ENCODE measurements at places on chromosomes 12 and 14. TPM values are rescaled to one million over a fixed set of nuclear protein-coding genes. Genes with fewer than 3 reads are reported as not detected.

GRCh38 chr12:106704081-106704480, 70.4 kb upstream of the RIC8B start:
- no peak for DNase-seq

The CRADD gene
- total RNA-seq, result 30.4 TPM

The CFL2 gene
- 414 TPM for total RNA-seq

- no peak for DNase-seq
Measured at GRCh38 chr12:26599096-26599695, 233.8 kb downstream of the ITPR2 start.

The POLE2 gene
- total RNA-seq, result 0.40 TPM

DNA sequence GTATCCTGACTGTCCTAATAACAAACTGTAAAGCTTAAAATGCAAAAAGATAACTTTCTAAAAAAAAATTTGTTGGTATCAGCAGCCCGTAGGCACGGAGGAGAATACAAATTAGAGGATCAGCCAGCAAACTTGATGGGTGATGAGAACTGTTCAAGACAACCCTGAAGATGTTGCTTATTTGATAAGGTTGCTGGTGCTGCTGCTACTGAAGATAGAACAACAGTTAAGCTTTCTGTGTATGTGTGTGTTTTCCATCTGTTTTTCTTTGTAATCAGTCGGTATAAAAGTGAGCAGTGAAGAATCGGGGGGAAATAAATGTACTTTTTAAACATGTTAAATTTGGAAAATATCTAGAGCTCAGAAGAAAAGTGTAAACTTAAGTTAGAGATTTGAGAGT, 67.4 kb upstream of the POC1B start:
- no peak for DNase-seq

GRCh38 chr14:63881926-63882325, 29.1 kb downstream of the SYNE2 start:
- no peak for DNase-seq

DNA sequence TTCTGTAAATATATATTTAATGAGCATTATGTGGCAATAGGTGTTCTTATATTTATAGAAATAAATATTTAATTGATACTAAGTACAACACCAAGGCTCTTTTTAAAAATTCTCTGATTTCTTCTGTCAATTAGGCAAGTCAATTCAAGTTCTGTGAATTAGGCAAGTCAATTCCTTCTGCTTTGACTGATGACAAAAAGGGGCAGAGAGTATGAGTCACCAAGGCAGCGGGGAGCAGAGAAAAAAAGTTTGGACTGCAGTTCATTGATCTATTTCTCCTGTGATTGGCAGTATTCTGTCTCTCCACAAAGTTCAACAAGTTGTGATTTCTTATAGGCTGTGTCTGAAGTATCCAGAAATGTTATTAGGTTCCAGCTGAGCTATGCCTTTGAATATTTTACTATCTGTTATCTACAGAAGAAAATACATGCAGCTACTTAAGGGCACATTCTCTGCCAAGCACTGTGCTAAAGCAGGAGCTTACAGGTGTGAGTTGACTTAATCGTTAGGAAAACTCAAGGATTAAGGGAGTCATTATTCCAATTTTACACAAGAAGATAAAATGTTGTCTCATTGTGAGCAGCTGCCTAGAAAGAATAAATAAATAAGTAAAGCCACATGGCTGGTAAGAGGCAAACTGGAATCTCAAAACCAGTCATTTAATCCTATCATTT, 206.4 kb upstream of the ALG10B start:
- no peak for DNase-seq

DNA sequence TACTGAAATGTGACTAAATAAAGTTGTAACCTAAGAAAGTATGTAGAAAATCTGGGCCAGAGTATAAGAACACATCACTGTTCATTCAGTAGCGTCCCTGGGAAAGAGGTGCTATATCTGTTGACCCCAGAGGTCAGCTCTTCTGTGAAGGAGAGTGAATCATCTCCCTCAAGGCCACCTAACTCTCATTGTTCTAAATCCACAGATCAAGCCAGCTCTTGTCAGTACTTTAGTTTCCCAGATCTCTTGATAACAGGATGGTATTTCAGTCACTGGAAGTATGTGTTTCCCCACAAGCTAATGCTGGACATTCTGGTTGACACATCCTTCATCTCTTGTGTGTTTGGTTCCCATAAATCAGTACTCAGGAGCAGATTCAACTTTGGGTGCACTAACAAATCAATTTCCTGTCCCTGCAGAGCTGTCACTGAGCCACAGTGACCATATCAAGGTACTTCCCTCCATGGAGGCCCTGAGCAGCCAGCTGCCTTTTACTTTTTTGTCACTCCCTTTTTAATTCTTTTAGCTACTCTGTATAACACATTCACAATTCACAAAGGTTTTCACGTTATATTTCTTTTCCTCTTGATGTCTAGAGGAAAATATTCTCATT, 7.8 kb downstream of the KRT1 start:
- DNase-seq, result no peak

The STON2 gene
- total RNA-seq, result 9.3 TPM

The AMDHD1 gene
- total RNA-seq, result 0.35 TPM

GRCh38 chr12:120095736-120096135, 20.8 kb downstream of the RAB35 start:
- DNase-seq, result no peak

The SNRNP35 gene
- total RNA-seq, result 23.2 TPM

- no peak for DNase-seq
Measured at GRCh38 chr12:124622331-124622730, 54.9 kb upstream of the NCOR2 start.

DNA sequence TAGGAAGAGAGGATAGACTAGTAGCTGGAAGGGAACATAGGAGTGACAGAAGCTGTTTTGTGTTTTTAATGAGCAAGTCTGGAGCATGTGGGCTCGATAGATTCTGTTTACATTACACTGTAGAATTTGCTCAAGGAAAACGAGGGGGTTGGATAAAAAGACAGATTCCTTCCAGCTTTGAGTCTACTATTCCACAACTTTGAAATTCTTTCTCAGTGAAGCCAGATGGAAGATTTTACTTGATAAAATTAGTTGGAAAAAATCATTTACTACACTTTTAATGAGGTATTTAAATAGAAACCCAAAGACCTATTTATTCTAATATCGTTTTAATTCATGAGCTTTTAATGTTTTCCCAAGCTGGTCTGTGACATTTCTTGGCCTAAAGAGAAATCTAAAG, 19.5 kb upstream of the EPS8 start:
- no peak for DNase-seq

DNA sequence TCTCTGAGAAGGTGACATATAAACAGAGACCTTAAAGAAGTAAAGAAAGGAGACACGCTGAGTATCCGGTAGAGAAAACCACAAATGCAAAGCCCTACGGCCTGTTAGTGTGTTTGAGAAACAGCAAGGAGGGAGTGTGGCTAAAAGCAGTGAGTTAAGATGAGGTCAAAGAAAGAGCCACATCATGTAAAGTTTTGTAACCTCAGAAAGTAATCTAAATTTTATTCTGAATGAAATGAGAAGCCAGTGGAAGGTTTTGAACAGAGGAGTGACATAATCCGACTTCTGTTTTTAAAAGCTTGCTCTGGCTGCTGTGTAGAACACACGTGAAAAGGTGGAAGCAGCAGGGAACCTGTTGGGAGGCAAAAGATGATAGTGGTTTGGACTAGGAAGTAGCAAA, 32.6 kb downstream of the PPP2R5E start:
- DNase-seq, result no peak

DNA sequence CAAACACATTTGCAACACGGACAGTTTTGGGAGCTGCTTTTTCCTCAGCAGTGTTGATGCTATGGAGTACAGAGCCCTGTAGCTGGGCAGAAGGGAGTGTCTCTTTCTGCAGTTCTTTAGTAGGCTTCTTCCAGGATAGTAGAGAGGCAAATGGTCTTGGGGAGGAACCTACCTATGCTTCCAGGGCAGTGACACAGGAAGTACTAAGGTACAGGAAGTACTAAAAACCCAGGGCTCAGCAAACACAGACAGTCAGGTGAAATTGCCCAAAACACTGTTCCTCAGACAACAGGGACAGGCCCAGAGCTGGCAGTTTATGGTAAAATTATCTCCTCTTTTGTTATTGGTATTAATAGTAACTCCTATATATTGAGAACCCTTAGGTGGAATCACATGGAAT, 217.6 kb downstream of the TTC8 start:
- DNase-seq, result no peak

DNA sequence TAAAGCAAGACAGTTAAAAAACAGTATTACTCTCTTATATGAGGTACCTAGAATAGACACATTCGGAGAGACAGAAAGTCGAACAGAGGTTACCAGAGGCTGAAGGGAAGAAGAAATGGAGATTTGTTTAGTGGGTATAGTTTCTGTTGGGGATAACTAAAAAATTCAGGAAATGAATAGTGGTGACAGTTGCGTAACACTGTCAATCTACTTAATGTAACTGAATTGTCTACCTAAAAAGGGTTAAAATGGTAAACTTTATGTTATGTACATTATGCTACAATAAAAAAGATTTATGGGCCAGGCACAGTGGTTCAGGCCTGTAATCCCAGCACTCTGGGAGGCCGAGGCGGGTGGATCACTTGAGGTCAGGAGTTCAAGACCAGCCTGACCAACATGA, 30.6 kb upstream of the SLC6A13 start:
- no peak for DNase-seq

DNA sequence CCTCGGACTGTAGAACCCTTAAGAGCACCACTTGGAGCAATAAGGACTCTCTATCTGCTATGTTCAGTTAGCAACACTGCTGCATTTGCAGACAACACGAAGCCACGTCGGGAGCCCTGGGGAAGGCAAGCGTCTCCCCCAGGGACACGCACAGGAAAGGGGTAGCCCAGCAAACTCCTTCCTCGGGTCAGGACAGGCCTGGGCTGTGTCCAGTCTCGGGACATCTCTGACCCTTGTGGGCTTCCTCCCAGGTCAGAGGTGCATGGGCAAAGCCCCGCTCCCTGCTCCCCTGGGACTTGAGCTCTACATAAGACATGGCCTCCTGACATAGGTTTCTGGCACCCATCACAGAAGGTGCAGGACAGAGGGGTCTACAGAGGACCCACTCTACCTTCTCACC, 119.5 kb downstream of the PIWIL1 start:
- no peak for DNase-seq

- no peak for DNase-seq
Measured at GRCh38 chr12:105030820-105031807, 45.0 kb downstream of the NOPCHAP1 start.

The SDR9C7 gene
- not detected for total RNA-seq

The DTX1 gene
- total RNA-seq, result 2.4 TPM

The PMEL gene
- total RNA-seq, result 0.57 TPM

The POTEM gene
- not detected for total RNA-seq

GRCh38 chr14:76953311-76953945, 75.1 kb downstream of the IRF2BPL start:
- DNase-seq, result peak; percentile 74

DNA sequence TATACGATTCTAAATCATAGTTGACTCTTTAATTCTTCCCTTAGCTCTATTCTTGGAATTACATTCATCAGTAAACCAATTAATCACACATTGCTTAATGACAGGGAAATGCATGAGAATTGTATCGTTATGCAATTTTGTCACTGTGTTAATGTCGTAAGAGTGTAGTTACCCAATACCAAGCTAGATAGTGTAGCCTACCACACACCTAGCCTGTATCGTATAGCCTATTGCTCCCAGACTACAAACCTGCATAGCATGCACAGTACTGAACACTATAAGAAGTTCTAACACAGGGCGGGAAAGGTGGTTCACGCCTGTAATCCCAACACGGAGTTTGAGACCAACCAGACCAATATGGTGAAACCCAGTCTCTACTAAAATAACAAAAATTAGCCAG, 24.7 kb downstream of the HNRNPC start:
- DNase-seq, result no peak

- DNase-seq, result no peak
Measured at GRCh38 chr12:50354908-50355307, 41.5 kb downstream of the FAM186A start.

DNA sequence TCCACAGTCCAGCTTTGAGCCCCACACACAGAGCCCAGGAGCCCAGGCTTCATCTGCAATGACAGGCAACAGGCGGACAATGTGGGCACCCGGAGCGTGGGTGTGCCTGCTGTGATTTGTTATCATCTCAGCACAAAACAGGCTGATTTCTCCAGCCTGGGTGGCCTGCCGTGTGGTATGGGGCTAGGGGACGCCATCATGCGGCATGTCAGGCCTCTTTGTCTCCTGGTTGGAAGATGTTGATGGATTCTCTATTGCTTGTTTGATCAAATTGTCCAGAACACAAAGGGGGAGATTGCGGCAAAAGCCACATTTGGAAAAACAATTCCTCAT, 147.1 kb downstream of the KIF26A start:
- DNase-seq, result peak; percentile 15

DNA sequence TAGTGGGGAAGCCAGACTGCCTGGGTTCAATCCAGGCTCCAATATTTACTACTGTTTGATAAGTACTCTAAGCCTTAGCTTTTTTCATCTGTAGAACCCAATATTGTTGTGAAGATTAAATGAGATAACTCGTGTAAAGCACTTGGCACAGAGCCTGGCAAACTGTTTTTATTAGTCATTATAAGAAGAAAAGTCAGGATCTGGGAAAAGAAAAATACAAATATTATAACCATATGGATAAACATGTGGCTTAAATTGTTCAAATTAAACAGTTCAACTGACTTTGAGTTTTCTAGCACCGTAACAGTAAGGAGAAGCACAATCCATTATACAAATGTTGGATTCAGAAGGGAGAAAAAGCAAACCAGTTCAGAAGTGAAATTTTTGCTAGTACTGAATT, 22.0 kb upstream of the CDK17 start:
- no peak for DNase-seq
